ENCODE measurements at places on chromosomes 7 and 10.

GRCh38 chr10:123800289-123800688, 91.3 kb downstream of the CPXM2 start:
- no peak for DNase-seq

DNA sequence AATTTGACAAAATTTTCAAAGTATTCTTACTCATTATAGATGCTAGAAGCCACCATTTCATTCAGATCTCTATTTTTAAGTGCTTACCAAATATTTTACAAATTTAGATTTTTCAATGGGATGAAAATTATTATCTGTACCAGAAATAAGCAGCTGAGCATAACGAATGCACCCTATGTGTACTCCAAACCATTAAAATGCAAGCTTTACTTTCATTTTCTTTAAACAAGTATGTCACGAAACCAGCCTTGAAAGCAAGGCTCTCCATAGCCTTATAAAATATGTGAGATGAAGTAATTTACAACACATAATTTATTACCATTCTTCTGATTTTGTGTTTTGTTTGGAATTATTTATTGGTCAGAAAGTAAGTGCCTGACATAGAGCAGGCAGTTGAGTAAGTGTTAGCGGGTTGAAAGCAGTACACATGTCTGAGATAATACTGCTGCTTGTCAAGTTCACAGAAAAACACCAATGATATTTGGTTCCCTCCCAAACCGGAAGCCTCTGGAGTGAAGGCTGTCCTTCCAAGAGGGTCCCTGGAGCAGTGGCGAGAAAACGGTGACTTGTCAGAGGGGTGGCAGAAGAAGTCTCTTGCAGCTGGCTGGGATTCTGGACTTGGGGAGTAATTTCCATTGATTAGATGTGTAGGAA, 322.7 kb upstream of the PFKP start:
- DNase-seq, result no peak

- no peak for DNase-seq
These were observed 28.0 kb downstream of the GRK5 start for GRCh38 chr10:119235356-119235755.

DNA sequence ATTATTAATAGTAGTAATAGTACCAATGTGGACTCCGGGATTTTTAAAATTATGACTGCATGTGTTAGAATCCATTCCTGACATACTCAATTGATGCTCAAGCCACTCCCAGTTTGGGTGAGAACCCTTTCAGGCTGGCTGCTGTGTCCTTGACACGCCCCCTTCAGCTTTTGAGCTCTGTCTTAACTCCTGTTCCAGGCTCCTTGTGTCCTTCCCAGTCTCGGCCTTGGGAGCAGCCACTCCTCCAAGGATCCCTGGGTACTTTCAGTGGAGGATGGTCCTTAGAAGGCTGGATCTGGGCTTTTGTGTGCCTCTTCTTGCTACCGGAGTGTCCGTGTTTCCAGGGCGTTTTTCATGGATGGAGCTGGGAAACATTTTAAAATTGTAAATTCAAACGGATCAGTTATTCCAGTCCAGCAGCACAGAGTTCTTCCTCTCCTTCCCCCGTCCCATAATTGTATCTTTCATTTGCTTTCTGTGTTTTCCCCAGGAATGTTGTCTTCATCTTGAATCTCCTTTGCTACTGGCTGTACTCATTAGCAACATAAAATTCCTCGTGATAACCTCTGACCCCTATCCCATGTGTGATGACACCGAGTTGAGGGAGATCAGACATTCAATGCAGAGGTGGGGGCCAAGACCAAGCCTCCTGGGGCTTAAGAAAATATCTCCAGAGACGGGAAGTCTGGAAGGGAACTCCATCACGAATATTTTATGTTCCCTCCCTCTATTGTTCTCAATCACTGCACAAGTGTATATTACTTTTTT, 40.0 kb upstream of the PFKFB3 start:
- no peak for DNase-seq

DNA sequence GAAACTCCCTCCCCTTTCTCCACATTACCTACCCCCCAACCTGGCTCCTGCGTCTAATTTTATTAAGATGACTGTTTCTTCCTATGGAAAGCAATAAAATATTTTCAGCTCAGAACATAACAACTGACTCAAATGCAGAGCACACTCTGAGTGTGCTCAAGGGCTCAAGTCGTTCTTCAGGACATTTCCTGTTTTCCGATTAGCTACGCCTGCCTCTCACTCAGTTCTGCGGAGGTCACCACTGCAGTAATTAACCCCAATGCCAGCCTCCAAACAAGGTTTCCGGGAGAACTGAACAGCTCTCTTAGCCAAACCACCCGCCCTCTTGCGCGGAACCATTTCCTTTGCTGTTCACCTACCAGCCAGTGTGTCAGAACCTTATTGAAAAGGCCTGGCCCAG, 19.3 kb downstream of the MYOF start:
- DNase-seq, result no peak

- DNase-seq, result no peak
These were observed 641.6 kb downstream of the SH2D4B start for GRCh38 chr10:81179324-81179723.

GRCh38 chr10:67385566-67385965, 310.4 kb downstream of the CTNNA3 start:
- no peak for DNase-seq

- no peak for DNase-seq
These were observed 15.7 kb downstream of the ZFAND2A start for GRCh38 chr7:1144269-1144771.

- no peak for DNase-seq
These were observed 1.5 kb upstream of the KAT6B start for GRCh38 chr10:74824900-74825370.

GRCh38 chr10:129191797-129192196, 275.2 kb upstream of the MGMT start:
- no peak for DNase-seq

All from NCI-H2081 treated with DMSO at 0.1 percent for 48 hours (cell line).